Muscle of leg (tissue), 16 donors: ENCODE measurements at places on chromosomes 2 and 18. TPM values are rescaled to one million over a fixed set of nuclear protein-coding genes. Genes with fewer than 3 reads are reported as not detected.

Gene FAP
- total RNA-seq, result 89.1 TPM

DNA sequence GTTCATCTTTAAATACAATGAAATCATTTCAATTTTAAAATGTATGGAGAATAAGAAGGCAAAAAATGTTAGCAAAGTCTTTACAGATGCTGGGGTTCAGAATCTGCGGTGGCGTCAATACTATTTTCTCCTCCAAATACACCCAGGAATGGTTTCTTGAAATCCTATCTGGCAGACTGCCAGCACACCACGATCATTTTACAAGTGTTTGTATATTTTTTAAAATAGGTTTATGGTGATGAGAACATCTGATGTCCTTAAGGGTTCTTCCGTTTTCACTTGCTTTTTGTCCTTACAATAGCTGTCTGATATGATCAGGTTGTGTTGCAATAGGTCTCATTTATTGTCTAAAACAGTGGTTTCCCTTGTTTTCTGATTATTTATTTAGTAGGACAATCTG lies 89.6 kb downstream of the CMPK2 start:
- H3K27ac ChIP-seq, result no peak overlapping the region
- H3K4me3 ChIP-seq, result no peak overlapping the region
- H3K36me3 ChIP-seq, result no peaks in the 10 kb centered on the region
- DNase-seq, result no peak
- peaks cover 6% of the 10 kb centered on the region for H3K27me3 ChIP-seq

Gene FLACC1
- total RNA-seq, result 2.3 TPM

DNA sequence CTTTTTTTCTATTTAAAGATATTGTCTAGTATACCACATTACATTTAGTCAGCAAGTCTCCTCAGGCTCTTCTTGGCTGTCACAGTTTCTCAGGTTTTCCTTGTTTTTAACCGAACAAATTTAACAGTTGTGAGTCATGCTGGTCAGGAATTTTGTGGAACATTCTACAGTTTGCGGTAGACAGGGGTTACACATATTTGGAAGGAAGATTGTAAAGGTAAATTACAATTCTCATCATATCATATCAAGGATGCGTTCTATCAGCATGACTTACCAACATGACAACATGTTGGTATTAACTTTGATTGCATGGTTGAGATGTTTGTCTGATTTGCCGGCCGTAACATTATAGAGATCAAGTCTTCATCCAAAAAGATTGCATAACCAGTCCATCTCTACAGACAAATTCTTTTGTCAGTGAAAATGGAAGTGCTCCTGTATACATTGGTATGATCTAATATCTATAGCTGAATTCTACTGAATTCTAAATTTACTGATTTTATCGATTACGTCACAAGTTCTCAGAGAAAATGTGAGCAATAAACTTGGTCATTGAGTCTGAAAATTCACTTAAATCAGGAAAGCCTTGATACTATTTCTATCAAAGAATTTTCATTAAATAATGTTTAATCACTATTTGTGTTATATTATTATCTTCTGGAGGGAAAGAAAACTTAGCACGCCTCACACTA lies 664.4 kb upstream of the SLC8A1 start:
- no peak overlapping the region for H3K4me3 ChIP-seq
- H3K36me3 ChIP-seq, result no peaks in the 10 kb centered on the region
- no peak for DNase-seq

DNA sequence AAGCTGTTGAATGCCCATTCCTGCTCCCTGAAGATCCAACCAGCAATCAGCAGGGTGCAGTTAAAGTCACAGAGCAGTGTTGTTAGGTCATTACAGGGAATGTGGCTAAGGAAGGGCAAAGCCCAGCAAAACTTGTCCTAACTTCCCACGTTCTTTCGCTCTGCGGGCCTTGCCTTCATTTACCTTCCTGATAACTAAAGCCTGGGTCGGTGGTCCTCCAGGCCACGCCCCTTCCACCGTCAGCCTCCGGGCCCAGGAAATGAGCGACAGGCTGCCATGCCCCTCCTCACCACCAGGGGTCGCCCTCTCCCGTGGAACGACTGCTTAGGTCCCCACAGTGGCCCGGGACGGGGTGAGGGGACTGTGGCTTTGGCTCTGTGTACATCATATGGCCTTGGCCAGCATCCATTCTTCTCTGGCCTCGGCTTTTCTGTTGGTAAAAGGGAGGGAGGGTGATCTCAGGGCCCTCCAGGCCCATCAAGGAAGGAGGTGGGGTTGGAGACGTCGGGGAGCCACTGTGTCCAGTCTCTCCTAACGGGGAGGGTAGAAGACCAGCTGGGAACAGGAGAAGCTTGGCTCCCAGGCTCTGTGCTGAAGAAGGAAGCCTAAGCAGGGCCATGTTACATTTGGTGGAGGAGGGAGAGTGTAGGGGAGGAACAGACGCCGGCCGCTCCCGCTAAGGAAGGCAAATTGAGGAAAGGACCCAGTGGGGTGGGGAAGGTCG lies 2.2 kb downstream of the SH2D6 start:
- H3K27ac ChIP-seq, result peak overlapping the region; percentile 62
- H3K4me3 ChIP-seq, result no peak overlapping the region
- no peaks in the 10 kb centered on the region for H3K27me3 ChIP-seq
- H3K4me1 ChIP-seq, result peaks cover 42% of the 10 kb centered on the region
- DNase-seq, result peak; percentile 89

Gene KCNE4
- total RNA-seq, result 7.2 TPM
